Putamen (tissue), 1 donor: ENCODE measurements at places on chromosomes 1 and 21.
A peak's percentile ranks its signal among the peaks of the same experiment; 100 is the strongest.

DNA sequence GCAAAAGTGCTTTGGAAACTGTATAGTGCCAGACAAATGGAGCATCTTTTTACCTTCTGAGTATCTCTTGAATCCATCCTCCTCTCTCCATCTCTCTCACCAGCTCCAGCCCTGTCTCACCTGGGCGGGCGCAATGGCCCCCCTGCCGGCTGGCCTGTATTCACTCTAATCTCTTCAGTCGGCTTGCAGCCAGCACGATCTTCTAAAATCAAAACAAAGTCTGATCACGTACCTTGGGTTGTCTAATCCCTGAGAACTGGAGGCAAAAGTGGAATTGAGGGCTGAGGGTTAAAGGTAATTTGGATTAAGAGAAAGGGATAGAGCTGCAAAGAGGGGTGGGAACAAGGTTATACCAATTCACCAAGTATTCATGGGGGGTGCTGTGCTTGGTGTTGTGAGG lies 46.0 kb upstream of the LRRN2 start:
- no peak for DNase-seq

GRCh38 chr21:15627823-15628222 lies 102.0 kb upstream of the USP25 start:
- DNase-seq = no peak

DNA sequence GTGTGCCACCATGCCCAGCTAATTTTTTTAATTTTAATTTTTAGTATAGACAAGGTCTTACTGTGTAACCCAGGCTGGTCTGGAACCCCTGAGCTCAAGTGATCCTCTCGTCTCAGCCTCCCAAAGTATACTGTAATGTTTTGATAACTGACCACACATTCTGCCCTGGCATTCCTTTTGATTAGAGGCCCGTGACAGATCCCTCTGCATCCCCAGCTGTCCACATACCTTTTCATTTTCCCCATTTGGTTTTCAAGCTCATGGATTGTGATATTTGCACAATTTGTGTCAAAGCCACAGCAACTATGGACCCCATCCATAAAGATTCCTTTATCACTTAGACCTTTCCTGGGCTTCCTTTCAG lies 116.8 kb upstream of the ATP1A1 start:
- no peak for DNase-seq

DNA sequence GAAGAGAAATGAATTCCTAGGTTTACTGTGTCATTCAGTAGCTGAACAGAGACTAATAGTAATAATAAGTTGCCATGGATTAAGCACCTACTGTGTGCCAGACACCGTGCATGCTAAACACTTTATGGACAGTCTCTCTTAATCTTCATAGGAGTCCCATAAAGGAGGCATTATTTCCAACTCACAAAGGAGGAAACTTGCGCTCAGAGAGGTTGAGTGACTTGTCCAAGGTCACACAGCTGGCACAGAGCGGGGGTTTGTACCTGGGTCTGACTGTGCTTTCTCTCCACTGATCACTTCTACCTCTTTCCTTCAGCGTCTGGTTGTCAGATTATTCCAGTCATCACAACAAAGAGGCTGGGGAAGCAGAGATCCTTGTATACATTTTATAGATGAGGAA lies 91.3 kb downstream of the KIRREL1 start:
- DNase-seq = no peak

DNA sequence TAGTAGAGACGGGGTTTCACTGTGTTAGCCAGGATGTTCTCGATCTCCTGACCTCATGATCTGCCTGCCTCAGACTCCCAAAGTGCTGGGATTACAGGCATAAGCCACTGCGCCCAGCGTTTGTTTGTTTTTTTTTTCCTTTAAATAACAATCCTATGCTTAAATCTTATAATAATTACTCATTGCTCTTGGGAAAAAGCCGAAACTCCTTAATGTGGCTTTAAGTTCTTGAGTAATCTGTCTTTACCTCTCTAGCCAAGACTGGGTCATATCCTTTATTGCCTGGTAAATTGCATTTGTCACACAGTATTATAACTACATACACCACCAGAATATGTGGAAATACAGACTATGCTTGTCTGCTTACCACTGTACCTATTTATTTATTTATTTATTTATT lies 97.1 kb downstream of the MACF1 start:
- no peak for DNase-seq

GRCh38 chr1:39230261-39231190 lies 26.0 kb downstream of the MACF1 start:
- DNase-seq = no peak

GRCh38 chr1:244352156-244352830 lies 99.4 kb downstream of the ADSS2 start:
- no peak for DNase-seq

DNA sequence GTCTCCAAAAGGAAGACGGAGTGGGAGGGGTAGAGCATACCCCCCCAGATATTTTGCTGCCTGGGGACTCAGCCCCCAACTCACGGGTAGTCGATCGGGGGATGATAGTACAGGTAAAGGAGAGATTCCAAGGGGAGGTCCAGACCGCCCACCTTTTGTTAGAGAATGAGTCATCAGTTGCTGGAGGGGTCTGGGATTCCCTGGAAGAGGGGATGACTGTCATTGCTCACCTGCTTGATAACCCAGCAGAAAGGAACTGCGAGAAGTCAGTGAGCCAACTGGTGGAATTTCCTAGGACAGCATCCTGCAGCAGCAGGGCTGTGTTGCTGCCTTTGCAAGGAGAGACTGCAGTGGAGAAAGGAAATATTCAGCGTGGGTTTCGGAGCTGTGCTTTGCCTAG lies 64.4 kb downstream of the MACF1 start:
- DNase-seq = no peak

DNA sequence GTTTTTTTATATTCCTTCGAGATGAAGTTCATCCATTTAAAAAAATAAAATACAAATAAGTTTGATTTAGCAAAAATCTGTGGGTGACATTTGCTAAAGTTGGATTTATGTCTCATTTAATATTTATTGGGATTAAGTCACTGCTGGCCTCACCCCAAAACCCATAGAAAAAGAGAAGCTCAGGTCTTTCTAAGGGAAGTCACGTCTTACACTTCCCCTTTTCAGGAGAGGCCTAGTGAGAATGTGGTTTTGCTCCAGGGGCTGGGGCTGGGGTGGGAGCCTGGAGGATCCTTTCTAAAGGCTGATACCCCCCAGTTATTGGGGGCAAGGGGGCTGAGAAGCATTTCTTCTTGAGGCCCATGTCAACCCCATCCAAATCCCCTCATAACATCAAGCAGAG lies 300.3 kb downstream of the DSCAM start:
- DNase-seq = no peak

DNA sequence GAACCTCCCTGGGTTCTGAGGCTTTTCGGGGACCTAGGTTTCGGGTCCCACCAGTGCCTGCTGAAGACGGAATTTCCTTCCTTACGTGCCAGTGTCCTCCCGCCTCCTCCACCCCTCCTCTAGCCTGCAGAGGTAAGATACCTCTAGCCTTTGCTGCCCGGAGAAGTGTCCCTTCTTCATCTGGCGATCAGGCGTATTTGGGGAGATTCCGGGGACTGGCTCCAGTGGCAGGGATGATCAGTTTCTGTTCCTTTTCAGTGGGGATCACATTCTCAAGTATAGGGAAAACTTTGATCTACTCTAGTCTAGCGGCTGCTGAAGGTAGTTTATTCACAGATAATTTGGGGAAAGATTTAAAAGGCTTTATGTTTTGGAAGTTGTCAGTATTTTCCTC lies 674 bp downstream of the CEP350 start:
- DNase-seq = peak; percentile 8

- peak; percentile 91 for DNase-seq
Measured at GRCh38 chr1:20485527-20486456, at the start of gene CAMK2N1. Gene CAMK2N1, minus strand, starts transcription at chr1:20486210. Its CDS starts 831 bp downstream, at chr1:20485379.

GRCh38 chr21:42861848-42862400 lies 17.4 kb downstream of the WDR4 start:
- DNase-seq = no peak

DNA sequence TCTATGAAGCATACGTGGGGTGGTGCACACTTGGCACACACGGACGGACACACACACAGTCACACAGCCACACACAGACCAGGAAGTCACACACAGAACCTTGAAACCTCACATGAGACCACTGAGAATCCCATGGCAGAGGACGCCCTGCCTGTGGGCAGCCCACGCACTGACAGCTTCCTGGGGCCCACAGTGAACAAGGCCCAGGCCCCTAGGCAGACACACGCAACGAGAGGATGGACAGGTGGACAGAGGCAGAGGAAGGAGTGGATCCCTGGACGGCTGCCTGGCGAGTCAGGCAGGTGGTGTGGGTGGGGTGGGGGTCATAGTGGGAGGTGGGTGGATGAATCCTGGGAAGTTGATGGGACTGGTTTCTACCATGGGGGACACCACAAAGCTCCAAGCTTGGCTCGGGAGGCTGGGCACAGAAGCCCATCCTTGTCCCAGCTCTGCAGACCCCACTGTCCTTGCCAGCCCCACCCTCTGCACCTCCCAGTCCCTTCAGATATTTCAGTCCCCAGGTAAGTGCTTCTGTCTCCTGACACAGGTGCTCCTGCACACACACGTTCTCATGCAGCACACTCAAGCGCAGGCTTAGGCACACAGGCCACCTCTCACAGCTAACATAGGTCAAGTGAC lies 49.1 kb downstream of the WNT9A start:
- DNase-seq = no peak

DNA sequence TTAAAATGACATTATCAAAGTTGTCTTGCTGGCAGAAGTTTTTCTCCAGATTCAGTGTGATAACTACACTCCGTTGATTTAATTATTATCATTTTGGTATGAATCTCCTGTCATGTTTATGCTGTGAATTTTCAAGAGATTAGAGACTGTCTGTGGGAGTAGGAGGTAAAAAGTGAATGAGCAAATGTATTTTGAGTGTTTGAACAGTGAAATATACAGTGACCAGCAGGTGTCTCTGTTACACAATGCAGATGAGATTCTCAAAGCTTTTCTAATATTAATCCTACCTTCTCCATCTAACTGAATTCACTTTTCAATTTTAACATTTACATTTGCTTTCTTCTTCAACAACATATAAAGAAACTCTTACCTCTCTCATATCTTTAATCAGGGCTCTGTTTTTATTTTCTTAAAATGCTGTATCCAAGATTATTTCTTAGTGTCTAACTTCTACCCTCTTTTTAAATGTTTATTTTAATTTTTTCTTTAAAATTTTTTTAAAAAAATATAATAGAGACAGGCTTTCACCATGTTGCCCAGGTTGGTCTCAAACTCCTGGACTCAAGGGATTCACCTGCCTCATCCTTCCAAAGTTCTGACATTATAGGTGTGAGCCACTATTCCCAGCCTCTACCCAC lies 20.9 kb upstream of the HSPA13 start:
- DNase-seq = peak; percentile 10

DNA sequence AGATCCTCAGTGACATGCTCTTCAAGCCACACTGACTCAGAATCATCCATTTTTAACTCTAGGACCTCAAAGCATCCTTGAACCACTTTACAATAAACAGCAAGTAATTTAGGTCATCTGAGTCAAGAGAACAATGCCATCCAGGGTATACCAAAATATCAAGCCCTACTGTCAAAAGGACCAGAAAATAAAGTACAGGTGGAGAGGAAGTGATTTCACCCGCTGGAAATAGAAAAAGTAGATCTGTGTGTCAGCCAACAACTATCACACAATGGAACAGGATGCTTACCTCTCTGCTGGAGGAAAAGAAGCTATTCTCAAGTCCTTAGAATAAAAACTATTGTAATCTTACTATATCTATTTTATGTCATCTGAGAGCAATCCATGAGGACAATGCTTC lies 37.0 kb downstream of the RERE start:
- DNase-seq = no peak

DNA sequence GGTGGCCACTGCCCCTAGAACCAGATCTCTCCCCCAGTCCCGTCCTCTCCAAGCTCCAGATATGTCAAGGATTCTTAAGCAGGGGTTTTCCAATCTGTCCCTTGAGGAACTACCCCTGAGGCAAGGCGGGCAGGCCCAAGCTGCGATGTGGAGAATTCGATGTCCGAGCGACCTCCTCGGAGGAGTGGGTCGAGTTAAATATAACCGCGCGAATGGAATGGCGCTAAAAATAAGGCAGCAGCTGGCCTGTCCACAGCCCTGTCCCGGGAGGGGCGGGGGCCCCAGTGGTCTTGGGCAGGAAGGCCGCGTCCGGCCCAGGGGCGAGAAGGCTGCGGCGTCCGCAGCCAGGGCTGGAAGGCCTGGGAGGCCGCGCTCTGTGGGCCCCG lies 5.8 kb upstream of the FOXD3 start:
- no peak for DNase-seq

DNA sequence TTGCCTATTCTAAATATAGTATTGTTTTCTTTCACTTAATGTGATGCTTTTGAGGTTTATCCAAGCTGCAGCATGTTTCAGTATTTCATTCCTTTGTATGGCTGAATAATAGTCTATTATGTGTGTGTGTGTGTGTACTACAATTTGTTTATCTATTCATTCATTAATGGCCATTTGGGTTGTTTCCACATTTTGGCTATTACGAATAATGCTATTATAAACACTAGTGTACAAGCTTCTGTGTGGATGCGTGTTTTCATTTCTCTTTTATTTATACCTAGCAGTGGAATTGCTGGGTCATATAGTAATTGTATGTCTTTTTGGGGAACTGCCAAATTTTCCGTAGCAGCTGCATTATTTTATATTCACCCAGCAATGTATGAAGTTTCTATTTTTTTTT lies 15.0 kb upstream of the THEM5 start:
- DNase-seq = peak; percentile 22

GRCh38 chr1:14149431-14149830 lies 449.1 kb upstream of the KAZN start:
- no peak for DNase-seq

DNA sequence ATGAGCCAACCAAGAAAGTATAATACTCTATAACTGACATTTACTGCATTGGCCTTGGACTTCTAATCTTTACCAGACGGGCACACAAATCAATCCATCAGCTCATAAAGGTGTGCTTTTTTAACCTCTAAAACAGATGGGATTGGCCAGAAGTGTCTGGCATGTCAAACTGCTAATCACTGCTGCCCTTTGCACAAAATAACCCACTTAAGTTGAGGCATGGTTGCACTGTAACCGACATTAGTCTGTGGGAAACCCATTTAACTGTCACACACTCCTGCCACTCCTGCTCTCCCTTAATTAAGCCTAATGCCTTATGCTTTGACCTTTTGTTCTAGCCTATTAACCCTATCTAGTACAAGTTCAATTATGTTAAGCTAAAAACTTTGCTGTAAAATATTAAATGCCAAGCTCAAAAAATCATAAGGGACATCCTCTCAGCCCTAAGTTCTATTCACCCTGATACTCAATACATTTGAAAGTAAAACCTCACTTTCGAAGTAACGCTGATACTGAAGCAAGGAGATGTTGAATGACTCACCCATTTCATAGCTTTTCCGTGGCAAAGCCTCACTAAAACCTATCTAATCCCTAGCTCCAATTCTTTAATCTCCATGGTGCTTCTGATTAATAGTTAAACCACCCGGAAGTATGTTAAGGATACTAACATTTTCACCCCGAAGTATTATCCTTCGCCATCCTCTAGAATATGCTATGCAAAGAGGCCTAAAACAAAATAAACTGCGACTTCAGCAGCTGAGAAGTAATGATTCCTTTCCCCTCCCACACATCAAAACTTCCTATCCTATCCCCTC lies 12.9 kb downstream of the NRIP1 start:
- no peak for DNase-seq

GRCh38 chr1:223240122-223240521 lies 97.1 kb upstream of the TLR5 start:
- no peak for DNase-seq
